ENCODE measurements at places on chromosomes 16 and 17.

GRCh38 chr17:51590071-51590656, 329.8 kb downstream of the UTP18 start:
- DNase-seq: no peak

GRCh38 chr16:4924593-4925292, 12.2 kb downstream of the PPL start:
- DNase-seq: no peak

DNA sequence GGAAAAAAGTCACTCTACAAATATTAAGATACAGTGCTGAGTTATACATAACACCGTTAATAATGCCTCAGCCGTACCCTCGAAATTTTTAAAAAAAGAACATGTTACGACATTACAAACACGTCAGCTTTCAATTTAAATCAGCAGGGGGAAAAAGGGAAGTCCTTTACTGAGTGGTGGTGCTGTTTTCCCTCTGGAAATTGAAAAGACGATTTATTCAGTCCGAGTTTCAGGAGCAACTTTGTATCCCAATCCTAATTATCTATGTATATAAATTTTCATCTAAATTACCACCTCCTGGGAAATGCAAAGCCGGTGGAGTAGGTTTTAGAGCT, 1.3 kb downstream of the NETO2 start:
- no peak for DNase-seq

DNA sequence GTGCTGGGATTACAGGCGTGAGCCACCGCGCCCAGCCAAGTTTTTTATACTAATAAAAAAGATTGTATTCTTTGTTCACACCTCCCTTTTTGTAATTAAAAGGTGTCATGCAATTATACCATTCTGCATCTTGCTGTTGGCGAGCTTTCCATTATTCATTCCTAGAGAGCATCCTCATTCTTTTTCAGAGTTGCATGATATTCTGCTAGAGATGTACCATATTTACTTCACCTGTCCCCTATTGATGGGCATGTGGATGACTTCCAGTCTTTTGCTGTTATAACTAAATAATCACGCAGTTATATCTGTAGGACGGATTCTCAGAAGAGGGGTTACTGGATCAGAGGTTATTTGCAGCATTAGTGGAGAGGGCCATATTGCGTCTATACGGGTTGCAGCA, 17.0 kb downstream of the SGSM2 start:
- DNase-seq: no peak

GRCh38 chr17:29836643-29837042, 93.4 kb downstream of the SSH2 start:
- no peak for DNase-seq

DNA sequence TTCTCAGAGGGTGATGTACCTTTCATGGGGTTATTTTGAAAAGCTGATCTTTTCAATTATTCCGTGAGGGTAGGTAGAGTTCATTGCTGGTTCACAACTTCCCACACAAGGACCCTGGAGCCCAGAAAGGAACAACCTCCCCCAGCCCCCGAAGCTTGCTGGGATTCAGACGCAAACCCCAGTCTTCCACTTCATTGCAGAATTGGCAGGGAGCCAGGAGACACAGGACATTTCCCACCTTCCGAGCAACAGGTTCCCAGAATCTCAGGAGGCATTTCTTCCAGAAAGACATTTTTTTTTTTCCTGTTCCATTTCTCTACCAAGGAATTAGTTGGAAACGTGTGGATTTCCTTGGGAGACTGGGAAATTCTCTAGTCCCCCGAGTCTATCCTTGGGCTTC, 106.1 kb downstream of the GP2 start:
- no peak for DNase-seq

GRCh38 chr16:75420987-75421819, 12.1 kb downstream of the CFDP1 start:
- DNase-seq: no peak

DNA sequence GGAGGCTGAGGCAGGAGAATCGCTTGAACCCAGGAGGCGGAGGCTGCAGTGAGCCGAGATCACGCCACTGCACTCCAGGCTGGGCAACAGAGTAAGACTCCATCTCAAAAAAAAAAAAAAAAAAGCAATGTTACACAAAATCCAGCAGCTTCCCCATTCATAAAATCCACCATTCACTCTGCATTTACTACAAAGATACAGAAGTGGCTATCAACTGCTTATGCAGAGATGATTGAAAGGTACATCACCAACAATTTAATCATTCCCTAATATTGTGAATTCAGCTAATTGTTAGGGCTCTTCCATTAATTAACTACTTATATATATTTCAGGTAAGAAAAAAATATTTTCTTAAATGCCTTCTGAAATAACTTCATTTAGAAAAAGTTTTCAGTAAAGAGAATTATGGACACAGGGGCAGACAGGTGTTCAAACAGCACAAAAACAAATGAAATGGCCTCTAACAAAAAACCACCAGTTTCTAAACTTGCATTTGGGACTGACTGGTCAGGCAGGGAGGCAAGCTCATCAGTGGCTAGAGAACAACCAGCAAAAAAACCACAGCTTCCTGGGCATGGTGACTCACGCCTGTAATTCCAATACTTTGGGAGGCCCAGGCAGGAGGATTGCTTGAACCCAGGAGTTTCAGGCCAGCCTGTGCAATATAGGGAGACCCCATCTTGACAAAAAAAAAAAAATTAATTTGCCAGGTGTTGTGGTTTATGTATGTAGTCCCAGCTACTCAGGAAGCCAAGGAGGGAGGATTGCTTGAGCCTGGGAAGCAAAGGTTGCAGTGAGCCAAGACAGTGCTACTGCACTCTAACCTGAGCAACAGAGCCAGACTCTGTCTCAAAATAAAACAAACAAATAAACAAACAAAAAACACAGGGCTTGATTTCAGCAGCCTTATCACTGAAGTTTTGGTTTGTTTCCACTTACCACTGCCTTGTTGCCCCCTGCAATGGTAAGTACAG, 26.3 kb downstream of the ERN1 start:
- DNase-seq: no peak

DNA sequence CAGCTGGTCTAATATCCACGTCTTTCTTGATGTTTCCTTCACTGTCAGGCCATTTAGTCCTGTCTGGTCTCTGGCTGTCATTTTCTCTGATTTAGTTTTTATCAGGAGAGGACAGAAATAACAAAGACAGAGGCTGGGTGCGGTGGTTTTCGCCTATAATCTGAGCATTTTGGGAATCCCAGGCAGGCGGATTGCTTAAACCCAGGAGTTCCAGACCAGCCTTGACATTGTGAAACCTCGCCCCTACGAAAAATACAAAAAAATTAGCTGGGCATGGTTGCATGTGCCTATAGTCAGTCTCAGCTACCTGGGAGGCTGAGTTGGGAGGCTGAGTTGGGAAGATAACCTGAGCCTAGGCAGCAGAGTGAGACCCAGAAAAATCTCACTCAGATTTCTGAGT, 7.1 kb downstream of the SRCAP start:
- DNase-seq: no peak

DNA sequence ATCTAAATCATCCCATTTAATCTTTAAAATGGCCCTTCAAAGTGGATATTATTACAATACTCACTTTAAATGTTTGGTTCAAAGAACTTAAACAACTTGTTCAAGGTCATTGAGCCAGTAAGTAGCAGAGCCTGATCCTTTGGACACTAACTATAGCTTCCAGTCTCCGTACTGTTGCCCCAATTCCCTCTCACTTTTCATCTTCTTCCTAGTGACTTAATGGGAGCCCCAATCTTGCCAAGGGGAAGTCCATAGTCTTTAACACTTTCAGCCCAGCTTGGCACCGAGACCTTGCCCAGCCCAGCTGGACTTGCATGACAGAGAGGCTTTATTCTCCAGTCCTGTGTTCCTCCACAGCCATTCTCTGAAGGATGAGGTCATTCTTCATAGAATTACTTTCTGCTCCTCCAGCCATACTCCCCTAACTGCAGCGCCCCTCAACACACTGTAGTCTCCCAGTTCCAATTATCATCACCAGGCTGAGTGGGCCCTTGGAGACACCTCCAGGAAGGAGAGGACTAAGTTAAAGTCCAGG, 49.2 kb upstream of the NLK start:
- DNase-seq: no peak

- no peak for DNase-seq
These were observed 30.1 kb downstream of the SOCS1 start for GRCh38 chr16:11225677-11226549.

GRCh38 chr16:7257016-7257415, 75.6 kb upstream of the RBFOX1 start:
- DNase-seq: no peak

DNA sequence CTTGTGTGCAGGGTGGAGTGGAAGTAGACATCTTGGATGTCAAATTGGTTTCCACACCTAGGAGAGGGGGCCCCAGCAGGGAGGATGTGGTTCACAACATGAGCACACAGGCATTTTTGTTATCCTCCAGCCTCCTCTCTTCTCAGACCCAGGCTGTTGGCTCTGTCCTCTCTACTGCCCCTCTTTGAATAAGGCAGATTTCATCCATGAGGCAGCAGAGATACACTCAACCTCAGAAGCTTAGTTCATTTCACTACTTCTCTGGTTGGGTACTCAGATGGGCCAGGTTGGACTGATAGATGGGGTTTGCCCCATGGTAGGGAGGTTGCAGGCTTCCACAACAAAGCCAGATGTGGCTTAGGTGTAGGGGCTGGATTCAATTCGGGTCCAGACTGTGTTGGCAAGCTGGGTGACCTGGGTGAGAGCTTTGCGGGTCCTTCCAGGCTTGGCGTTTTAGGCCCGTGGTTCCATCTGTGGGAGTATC, 22.2 kb upstream of the NFATC3 start:
- peak; percentile 31 for DNase-seq

- DNase-seq: no peak
These were observed at the start of gene PIRT for GRCh38 chr17:10837921-10838320. TSS of gene PIRT (minus strand) at chr17:10838087. CDS start at chr17:10825645, 12,442 bp downstream.

GRCh38 chr16:23781176-23781575, 26.4 kb downstream of the CHP2 start:
- DNase-seq: no peak

GRCh38 chr17:14310101-14310500, 9.2 kb downstream of the HS3ST3B1 start:
- no peak for DNase-seq

- DNase-seq: no peak
These were observed 30.2 kb downstream of the PLCD3 start for GRCh38 chr17:45101883-45102811.

DNA sequence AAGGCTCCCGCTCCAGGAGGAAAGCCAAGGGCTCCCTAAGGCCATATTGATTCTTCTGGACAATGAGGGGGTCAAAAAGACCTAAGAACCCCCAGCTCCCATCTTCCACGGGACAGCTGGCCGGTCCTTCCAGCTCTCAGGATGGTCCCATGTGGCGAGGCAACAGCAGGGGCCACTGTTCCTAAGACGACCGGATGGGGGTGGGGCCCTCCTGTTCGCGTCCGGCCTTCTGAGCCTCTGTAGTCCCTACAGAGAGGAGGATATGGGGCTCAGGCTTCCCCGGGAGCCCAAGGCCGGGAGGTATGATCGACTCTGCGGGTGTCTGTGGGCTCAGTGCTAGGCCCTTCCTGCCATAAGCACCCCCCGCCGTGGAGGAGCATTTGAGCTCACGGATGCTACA, 6.0 kb upstream of the DCXR start:
- DNase-seq: no peak

DNA sequence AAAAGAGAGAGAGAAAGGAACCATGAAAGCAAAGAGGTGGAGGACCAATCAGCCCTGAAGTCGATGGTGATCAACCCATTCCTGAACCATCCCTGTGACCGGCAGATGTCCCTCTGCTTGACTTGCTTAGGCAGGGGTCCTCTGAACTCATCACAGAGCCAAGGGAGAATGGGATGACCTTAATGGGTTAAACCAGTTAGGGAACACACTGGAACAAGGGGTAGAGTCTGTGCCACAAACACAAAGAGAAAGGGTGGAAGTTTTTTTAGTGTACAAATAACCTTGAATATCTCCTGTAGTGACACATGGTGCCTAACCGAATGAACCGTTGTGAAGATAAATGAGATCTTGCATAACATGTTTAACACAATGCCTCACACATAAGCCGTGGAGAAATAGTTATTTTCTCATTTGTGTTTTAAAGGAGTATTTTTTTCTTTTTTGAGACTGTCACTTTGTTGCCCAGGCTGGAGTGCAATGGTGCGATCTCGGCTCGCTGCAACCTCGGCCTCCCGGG, 11.2 kb downstream of the NAA60 start:
- no peak for DNase-seq

- peak; percentile 16 for DNase-seq
These were observed 533 bp downstream of the RASD1 start for GRCh38 chr17:17495536-17496188.

DNA sequence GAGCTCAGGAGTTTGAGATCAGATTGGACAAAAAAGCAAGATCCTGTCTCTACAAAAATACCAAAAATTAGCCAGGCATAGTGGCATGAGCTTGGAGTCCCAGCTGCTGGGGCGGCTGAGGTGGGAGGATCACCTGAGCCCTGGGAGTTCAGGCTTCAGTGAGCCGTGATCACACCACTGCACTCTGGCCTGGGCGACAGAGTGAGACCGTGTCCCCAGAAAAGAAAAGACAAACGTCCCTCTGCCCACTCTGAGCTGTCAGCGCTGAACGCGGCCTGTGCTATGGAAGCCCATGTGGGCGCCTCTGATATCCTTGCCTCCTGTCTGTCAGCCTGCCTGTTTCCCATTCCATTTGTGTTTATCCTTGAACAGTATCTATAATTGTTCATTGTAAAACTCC, 50.7 kb downstream of the FOXK2 start:
- DNase-seq: no peak

DNA sequence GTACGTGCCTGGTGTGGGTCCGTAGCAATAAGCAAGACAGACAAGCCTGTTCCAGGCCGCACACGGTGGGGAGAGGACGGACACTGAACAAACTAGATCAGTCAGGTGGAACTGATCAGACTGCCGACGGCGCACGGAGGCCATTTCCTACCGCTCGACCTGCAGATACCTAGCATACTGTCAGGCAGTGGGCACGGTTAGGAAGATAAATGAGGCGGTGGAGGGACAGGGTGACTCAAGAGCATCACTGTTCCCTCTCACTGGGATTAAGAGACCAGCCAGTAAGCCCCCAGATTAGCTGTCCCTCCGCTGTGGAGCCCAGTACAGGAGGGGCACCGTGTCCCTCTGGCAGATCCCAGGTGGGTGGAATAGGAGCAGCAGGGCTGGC, 4.8 kb downstream of the AANAT start:
- no peak for DNase-seq

DNA sequence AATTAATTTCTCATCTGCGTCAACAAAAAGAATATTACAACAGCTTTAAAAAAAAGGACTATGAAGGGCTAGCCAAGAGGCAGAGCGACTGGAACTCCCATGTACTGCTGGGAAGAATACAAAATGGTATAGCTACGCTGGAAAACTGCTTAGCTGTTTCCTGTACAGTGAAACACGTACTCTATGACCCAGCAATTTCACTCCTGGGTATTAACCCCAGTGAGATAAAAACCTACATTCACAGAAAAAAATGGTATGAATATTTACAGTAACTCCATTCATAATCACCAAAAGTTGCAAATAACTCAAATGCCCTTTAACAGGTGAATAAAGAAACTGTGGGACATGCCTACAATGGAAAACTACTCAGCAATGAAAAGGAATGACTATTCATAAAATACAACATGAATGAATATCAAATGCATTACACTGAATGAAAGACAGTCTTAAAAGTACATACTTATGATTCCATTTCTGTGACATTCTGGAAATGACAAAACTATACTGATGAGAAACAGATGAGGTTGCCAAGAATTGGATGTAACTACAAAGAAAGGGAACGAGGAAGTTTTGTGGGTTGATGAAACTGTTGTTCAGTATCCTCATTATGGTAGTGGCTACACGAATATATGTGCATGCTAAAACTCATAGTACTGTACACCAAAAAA, 27.6 kb downstream of the CMTM4 start:
- DNase-seq: no peak
